Tongue (tissue), 3 donors: ENCODE measurements at places on chromosomes 5 and 9. TPM values are rescaled to one million over a fixed set of nuclear protein-coding genes. Genes with fewer than 3 reads are reported as not detected.

- no peak for DNase-seq
Observed at GRCh38 chr5:159459132-159459627, 128.9 kb upstream of the IL12B start.

GRCh38 chr9:119483153-119483552 lies 113.9 kb upstream of the BRINP1 start:
- no peak for DNase-seq

- peak; percentile 48 for DNase-seq
Observed at GRCh38 chr9:108182270-108182669, 673.5 kb downstream of the ACTL7B start.

- no peak for DNase-seq
Observed at GRCh38 chr5:86765778-86766502, 148.2 kb downstream of the COX7C start.

GRCh38 chr5:140372971-140373487 lies 13.0 kb downstream of the SLC4A9 start:
- DNase-seq, result peak; percentile 85

GRCh38 chr9:113205432-113205831 lies 15.6 kb downstream of the FKBP15 start:
- DNase-seq, result no peak

DNA sequence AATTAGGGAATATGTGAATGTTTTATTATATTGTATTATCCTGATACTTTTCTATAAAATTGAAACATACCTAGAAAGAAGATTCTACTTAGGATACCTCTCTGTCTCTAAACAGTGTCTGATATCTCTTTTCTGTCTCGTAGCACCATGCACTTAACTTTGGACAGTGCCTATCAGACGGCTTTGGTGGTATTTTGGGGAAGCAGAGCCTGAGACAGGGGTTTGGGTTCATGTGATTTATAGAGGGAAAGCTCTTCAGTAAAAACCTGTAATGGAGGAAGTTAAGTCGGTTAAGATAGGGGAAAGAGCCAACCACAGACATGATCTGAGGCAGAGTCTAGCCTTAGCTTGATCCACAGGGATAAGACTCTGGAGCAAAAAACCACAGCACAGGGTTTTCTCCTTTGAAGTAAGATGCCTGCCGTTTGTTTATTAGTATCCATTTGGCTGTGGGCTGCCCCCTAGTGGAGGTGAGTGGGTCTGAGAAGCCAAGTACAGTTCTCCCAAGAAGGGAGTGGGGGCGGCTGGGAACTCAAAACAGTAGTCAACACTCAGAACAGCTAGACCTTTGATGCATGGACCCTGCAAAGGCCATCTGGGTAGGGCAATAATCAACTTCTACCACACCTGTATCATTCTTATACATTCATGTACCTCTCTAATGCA lies 141.2 kb upstream of the ASTN2 start:
- DNase-seq, result peak; percentile 17

- peak; percentile 94 for DNase-seq
Observed at GRCh38 chr5:177390363-177391300, 6.4 kb downstream of the SLC34A1 start.

- peak; percentile 54 for DNase-seq
Observed at GRCh38 chr5:56440871-56441740, 208.0 kb upstream of the ANKRD55 start.

DNA sequence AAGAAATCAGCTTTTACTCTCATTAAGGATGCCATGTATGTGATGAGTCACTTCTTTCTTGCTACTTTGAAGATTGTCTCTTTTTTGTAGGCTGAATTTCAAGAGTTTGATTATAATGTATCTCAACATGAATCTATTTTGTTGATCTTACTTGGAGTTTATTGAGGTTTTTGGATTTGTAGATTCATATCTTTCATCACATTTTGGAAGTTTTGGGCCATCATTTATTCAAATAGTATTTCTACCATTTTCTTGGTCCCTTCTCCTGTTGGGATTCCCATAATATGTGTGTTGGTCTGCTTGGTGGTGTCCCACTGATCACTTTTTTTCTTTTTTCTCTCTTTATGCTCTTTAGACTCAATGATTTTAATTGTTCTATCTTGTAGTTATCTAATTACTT lies 116.3 kb downstream of the CNTLN start:
- no peak for DNase-seq

GRCh38 chr9:112050544-112051475 lies 124.3 kb downstream of the SUSD1 start:
- DNase-seq, result peak; percentile 90

GRCh38 chr5:36875051-36875789 lies 1.3 kb upstream of the NIPBL start:
- peak; percentile 74 for DNase-seq

DNA sequence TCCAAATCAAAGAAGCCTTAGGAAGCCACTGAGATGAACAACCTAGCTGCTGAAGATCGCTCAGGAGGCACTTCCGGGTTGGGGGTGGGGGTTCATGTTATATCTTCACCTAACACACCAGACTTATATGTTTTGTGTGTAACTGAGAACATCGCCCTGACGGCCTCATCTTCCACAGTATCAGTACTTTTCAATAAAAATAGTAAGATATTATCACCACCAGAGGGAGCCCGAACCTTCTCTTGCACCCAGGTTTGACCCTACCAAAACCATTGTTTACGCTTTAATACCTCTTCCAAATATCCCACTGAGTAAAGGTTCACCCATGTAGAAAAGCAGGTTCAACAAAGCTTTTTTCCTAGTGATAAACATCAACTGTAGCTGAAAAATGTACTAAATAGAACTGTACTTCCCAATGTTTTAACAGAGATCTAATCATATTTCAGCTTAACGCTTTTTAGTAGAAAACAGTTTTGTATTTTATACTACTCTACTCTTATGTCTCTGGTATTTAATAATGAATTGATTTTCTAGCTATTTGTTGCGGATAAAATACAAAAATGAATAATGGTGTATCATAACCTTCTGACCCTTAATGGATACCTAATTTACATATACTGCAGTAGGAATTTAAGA lies 244.0 kb downstream of the EPB41L4A start:
- peak; percentile 73 for DNase-seq

GRCh38 chr5:126851501-126852011 lies 74.6 kb downstream of the LMNB1 start:
- peak; percentile 86 for DNase-seq

- no peak for DNase-seq
Observed at GRCh38 chr9:74697535-74697934, 190.2 kb downstream of the TRPM6 start.

DNA sequence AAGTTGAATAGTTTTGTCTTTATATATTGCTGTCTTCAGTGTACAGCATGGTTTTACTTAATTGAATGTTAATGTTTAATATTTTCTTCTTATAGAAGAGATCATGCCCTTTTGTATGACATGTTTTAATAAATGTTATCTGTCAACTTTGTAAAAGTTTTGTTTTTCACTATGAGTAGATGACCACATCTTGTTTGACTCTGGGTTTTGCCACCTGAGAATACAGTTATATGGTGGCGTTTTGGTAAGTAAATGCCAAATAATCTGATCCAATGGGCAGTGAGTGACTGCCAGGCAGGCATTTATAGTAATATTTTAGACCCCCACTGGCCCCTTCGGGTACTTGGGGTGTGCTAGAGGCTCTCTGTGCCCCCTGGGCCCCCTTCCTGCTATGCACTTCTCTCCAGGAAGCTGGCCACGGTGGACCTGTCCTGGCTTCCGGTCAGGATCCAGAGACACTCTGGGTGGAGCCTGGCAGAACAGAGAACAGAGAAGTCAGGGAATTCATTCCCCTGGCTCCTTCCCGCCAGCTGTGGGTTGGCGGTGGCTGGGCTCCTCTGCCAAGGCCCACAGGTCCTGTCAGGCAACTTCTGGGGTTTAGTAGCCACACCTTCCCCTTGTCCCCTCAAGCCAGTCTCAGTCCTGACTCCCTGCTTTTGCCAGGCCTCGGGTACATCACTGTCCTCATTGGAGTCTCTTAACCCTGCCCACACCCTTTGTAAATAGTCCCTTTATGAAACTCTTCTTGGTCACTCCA lies 22.2 kb upstream of the ZBTB34 start:
- no peak for DNase-seq

DNA sequence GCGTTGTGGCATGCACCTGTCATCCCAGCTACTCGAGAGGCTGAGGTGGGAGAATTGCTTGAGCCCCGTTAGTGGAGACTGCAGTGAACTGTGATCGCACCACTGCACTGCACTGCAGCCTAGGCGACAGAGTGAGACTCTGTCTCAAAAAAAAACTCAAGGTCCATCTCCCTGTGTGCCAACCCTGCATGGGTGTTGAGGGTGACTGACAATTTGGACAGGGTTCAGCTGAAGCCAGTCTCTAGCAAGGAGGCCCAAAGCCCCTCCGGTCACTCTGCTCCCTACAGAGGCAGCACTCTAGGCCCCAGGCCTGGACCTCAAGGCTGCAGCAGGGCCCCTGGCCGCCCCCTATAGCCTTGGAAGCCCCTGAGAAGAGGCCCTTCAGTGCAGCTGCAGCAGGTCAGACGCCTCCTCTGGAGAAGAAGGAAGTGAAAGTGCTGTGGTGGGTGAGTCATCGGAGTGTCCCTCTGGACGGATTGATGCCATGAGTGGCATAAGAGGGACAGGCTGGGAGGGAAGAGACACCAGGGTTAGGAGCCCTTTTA lies 39.2 kb upstream of the NEK6 start:
- peak; percentile 24 for DNase-seq

Gene RABL6
- total RNA-seq, result 55.0 TPM

Gene SPACA9
- total RNA-seq, result 3.8 TPM

Gene BTNL8
- not detected for total RNA-seq

Gene SH3RF2
- total RNA-seq, result 14.3 TPM

Gene TTF1
- 9.9 TPM for total RNA-seq

Gene SLCO6A1
- not detected for total RNA-seq

Gene COQ4
- 29.8 TPM for total RNA-seq

Gene LCN1
- 373 TPM for total RNA-seq
